ENCODE measurements at places on chromosomes 7 and 10.
A peak's percentile ranks its signal among the peaks of the same experiment; 100 is the strongest.

DNA sequence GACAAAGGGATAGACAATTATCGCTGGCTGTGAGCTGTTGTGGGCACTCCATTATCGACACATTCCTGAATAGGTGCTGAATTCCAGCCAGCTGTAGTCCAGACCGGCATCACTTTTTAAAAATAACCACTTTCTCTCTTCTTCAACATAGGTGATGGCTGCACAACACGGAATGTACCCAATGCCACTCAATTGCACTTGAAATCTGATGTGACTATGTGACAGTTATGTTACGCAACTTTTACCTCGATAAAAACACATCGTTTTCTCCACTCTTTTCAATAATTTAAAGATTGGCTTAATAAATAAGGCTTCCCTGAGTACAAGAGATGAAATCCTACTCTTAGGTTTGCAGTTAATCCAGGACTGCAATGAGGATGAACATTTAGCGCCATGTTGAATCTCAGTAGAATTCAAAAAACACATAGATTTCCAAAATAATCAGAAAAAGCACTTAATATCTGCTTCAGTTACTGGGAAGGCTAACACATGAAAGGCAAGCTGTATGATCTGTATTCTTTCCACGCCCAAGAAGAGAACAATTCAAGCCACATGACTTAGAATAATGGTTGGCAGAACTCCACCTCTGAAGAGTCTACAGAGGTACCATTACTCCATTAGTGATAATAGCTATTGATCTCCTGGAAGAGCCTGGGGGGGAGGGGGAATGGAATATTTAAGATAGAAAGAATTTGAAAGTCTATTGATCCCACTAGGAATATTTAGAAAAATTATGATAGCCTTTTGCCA, 3.6 kb downstream of the YWHAG start:
- DNase-seq: no peak

- peak; percentile 76 for DNase-seq
These were observed 609 bp downstream of the DOCK4 start for GRCh38 chr7:112205343-112206237.

DNA sequence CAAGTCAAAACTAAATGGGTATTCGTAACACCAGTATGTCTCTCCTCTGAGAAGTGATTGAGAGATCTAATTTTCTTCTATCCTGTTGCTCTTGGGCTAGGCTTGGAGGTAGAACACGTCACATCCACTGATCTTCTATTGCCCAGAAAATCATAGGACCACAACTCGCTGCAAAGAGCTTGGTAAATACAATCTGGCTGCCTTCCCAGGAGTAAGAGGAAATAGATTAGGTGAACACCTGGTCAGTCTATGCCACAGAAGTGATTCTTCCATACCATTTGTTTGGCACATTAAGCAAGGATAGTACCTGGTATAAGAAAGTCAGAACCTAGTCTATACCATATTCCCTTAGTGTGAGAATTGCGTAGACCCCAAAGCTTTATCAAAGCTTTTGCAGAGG, 129.3 kb upstream of the PHYHIPL start:
- DNase-seq: no peak

- DNase-seq: peak; percentile 66
These were observed 5.8 kb upstream of the CYP3A7 start for GRCh38 chr7:99740573-99741440.

DNA sequence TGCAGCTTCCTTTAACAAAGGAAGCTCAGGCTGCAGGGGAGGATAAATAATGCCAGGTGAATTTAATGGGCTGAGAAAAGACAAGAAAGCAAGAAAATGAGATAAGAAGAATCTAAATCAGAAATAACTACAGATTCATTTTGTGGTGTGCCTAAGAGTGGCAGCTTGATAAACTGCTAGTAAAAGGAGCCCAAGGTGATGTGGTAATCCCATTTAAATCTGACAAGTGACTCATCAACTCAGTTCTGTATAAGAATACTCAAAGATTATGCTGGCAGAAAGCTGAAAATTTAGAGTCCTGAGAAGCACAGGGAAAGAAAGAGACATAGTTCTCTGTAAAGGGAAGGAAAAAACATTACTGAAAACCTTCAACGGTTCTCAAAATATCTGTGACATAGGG, 109.4 kb upstream of the PDE1C start:
- DNase-seq: no peak

- DNase-seq: no peak
These were observed 69.2 kb upstream of the PALS2 start for GRCh38 chr7:24504040-24504439.

DNA sequence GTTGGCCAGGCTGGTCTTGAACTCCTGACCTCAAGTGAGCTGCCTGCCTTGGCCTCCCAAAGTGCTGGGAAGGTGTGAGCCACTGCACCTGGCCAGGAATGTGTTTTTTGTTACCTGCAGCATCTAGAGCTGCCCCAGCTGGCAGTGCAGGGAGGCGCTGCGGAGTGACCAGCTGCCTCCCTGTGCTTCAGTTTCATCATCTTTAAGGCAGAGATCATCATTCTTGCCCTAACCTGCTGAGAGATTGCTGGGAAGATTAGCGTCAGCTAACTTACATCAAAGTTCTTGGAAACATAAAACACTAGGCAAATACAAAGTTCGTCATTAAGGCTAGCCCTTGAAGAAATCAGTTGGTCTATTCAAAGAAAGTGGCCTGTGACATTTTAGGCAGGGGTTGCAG, 2.3 kb downstream of the ZNF282 start:
- DNase-seq: no peak

DNA sequence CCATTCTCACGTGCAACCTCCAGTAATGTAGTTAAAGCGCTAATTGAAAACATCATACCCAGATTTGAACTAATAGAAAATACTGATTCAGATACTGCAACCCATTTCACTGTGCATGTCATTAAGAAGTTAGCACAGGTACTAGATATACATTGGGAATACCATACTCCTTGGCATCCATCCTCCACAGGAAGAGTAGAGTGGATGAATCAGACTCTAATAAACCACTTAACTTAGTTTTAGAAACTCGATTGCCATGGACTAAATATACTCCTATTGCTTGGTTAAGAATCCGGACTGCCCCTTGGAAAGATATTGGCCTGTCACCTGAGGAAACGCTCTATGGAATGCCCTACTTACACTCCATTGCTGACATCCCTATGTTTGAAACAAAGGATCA, 9.5 kb downstream of the AKR1B15 start:
- DNase-seq: no peak

- DNase-seq: no peak
These were observed 1319.1 kb downstream of the REEP3 start for GRCh38 chr10:64840341-64840740.

DNA sequence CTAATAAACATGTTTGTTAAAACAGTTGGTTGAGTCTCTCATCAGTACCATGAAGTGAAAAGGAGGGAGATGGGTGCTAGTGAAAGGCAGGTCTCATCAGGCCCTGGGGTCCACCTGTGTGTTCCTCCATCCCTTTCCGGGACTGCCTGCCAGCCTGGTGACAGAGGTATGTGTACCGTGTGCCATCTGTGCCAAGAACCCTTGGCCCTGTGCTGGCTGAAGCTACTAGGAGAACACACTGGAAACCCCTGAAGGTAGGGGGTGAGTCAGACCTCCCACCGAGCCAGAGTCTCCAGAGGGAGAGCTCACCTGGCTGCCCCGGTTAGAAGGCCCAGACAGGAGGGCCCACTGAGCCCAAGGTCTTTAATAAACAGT, 2.3 kb downstream of the DDIT4 start:
- DNase-seq: no peak

DNA sequence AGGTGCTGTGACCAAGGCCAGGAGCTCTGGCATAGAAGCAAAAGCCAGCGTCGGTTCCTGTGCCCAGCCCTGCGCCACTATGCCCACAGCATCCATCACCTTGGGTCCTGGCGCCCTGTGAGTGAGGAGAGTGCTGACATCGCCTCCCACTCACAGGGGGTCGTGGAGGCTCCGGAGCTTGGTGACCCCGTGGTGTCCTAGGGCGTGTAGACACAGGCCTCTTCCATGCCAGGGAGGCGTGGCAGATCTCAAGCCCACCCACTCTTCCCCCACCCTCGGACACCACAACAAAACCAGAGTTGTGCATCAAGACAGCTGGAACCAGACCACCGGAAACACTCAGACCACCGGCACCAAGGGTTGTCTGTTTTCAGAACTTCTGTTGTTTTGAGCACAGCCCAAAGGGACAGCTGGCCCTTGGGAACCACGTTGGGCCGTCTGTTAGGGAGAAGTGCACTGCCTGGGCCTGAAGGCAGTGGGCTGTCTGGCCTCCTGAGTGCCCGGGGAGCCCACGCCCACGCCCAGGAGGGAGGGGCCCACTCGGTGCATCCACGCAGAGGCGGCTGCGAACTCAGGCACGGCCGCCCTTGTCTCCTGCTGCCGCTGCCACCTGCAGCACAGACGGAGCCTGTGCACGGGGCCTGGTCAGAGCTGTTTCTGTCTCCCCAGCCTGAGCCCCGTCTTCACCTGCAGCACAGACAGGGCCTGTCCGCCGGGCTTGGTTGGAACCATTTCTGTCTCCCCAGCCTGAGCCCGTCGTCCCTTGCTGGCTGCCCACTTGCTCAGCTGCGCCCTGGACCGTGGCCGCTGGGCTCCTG, 106.3 kb downstream of the INPP5A start:
- no peak for DNase-seq

- no peak for DNase-seq
These were observed 10.2 kb downstream of the ZC3HAV1 start for GRCh38 chr7:139099172-139099947.

GRCh38 chr10:109914966-109915365, 8.3 kb downstream of the XPNPEP1 start:
- peak; percentile 75 for DNase-seq

DNA sequence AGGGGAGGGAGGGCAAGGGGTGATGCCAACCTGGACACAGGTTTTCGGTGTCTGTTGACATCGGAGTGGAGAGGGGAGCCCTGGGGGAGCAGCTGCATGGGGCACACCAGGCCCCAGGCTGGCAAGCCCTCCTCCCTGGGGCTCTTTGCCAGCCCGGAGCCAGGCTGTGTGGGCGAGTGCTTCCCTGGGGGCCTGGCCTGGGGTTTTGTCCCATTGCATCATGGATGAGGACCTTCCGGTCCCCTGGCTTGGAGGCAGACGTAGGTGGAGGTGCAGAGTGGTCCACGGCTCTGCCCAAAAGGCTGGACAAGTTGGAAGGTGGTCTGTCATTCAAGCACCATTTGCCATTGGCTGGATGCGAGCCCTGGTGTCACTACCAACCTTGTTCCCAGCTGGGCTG, 34.8 kb downstream of the ZMIZ1 start:
- no peak for DNase-seq

- DNase-seq: peak; percentile 51
These were observed 121.9 kb upstream of the AKR1E2 start for GRCh38 chr10:4704034-4704545.

GRCh38 chr7:128858380-128859231, 4.0 kb upstream of the ATP6V1F start:
- DNase-seq: no peak

DNA sequence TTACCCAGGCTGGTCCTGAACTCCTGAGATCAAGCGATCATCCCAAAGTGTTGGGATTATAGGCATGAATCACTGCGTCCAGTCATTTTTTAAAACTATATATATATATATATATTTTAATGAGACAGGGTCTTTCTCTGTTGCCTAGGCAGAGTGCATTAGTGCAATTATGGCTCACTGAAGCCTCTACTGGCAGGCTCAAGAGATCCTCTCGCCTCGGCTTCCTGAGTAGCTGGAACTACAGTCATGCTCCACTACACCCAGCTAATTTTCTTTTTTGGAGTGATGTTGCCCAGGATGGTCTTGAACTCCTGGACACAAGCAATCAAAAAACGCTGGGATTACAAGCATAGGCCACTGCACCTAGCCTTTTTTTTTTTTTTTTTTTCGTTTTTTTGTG, 55.3 kb upstream of the KAT6B start:
- no peak for DNase-seq

DNA sequence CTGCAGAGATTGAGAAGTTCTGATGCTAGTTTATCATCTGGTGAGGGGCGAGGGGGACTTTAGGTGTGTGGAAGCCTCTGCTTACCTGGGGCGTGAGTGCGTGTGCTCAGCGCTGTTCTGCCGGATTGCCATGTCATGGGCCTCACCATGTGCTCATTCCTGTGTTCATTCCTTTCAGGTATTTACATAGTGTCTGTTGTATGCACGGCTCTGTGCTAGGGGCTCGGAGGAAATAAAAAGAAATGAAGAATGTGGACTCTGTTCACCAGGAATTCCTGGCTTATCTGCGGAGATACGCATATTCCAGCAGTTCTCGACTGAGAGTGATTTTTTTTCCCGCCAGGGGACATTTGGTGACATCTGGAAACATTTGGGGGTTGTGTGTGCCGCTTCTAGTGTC, 152.0 kb downstream of the CAMK1D start:
- DNase-seq: no peak

- peak; percentile 25 for DNase-seq
These were observed 64.3 kb downstream of the RGS10 start for GRCh38 chr10:119478111-119478802.

DNA sequence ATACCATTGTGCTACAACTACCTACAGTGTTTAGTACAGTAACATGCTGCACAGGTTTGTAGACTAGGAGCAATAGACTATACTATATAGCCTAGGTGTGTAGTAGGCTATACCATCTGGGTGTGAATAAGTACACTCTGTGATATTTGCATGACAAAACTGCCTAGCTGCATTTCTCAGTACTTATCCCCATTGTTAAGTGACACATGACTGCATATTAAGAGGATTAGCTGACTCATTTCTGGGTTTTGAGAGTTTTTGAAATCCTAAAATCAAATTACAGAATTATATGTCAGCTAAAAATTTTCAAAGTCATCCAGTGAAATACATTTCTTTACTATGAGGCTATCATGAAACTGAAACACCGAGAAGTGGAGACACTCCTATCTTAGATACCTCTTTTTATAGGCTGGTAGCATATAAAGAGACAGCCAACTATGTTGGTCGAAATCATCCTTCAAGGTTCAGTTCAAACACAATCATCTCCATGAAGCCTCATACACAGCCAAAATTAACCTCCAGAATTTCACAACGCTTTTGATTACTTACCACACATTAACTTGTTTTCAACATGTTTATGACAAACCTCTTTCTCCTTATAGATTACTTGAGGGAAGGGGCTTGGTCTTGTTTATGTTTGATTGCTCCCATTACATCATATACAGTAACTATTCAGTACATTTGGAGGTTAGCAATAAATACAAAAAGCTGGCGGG, 89.8 kb upstream of the ANK3 start:
- DNase-seq: no peak

Measured in suppressor macrophage treated with lipopolysaccharide for 4 hours (primary cell).